ENCODE measurements at places on chromosomes 5 and 9.

DNA sequence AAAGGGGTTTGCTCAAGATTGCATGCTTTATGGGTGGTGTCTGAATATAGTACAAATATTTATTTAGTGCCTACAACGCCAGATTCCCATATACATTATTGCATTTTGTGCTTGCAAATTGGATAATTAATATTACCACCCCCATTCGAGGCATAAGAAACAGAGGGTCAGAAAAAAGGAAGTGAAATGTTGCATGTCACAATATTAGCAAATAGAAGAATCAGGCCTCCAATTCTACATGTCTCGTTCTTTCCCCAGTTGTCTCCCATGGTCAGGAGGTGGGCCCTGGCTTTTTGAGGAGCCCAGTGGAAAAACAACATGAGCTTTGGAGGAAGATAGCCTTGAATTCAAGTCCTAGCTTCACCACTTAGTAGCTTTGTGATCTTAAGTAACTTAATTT, 98.1 kb upstream of the CCDC112 start:
- DNase-seq = no peak

- DNase-seq = no peak
Measured at GRCh38 chr9:99867968-99868367, 38.5 kb upstream of the STX17 start.

- no peak for DNase-seq
Measured at GRCh38 chr9:132690696-132691095, 20.4 kb downstream of the GTF3C4 start.

GRCh38 chr9:89382026-89382986, 64.0 kb downstream of the SECISBP2 start:
- DNase-seq = no peak

Measured in stimulated activated CD8-positive, alpha-beta memory T cell treated with anti-CD3 and anti-CD28 coated beads, Interleukin-15, amount 100 ng/mL, for 48 hours (primary cell).